Activated CD8-positive, alpha-beta T cell treated with anti-CD3 and anti-CD28 coated beads, Interleukin-2, amount 10 ng/mL, durations not matched to agents 7 days and 5 days (primary cell): ENCODE measurements at places on chromosomes 4 and X.

- no peak for DNase-seq
Measured at GRCh38 chrX:118688935-118689334, 38.5 kb upstream of the IL13RA1 start.

GRCh38 chrX:16946971-16947562 lies 609 bp downstream of the REPS2 start:
- DNase-seq, result peak; percentile 20

DNA sequence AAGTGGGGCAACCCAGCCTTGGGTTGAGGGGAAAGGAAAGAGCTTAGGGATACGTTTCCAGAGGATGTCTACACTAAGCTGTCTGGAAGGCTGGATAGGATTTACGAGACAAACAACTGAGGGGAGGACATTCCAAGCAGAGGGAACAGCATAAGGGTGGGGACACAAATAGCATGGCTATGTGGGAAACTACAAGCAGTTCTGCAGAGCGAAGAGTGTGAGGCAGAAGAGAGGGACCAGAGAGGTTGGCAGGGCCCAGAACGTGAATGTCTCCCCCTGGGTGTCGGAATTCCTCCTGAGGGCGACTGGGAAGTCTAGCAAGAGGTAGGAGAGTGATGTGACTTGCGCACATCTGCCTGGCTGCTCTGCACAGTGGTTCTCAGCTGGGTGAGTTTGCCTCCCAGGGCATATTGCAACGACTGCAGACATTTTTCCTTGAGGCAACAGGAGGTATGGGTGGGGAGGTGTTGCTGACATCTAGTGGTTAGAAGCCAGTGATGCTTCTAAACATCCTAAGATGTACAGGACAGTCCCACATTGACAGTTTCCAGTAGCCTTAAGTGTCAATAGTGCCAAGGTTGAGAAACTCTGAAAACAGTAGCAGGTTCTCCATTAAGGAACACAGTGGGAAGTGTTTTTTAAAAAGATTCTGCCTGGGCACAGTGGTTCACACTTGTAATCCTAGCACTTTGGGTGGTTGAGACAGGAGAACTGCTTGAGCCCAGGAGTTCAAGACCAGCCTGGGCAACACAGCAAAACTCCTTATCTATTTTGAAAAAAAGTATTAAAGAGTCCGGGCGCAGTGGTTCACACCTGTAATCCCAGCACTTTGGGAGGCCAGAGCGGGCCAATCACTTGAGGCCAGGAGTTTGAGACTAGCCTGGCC lies 9.2 kb downstream of the NDUFA1 start:
- peak; percentile 56 for DNase-seq

GRCh38 chr4:155684892-155685541 lies 18.4 kb downstream of the GUCY1A1 start:
- DNase-seq, result no peak

GRCh38 chr4:54784161-54784671 lies 126.5 kb downstream of the KIT start:
- no peak for DNase-seq

DNA sequence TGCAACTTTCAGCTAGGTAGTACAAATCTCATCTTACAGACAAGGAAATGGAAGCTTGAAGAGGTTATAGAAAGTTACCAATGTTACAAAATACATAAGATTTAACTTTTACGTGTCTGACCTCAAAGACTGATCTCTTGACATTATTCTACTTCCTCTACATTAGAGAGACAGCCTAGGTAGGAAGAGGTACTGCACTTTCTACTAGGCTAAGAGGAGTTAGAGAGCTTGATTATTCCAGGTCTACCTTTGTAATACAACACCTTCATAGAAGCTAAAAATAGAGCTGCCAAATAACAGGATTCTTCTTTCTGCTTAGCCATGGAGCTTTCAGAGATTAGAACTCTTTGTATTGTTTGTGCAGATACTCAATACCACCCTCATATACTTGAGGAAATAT lies 147.6 kb upstream of the NPY2R start:
- no peak for DNase-seq

DNA sequence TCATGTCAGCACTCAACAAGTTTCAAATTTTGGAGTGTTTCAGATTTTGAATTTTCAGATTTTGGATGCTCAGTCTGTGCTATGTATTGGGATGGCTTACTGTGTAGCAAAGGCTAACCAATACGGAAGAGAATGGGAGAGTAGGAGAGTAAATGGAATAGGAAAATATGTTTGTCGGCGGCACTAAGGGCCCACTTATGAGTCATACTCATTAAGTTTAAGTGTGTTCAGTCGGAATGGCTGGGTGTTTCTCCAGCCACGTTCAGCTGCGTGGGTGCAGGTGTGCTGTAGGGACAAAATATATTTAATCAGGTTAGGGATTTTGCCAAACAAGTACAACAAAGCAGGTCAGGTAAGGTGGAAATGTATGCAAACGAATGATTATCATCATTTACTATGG lies 13.6 kb downstream of the FTHL17 start:
- no peak for DNase-seq

GRCh38 chrX:38431525-38431924 lies 79.1 kb downstream of the OTC start:
- no peak for DNase-seq

DNA sequence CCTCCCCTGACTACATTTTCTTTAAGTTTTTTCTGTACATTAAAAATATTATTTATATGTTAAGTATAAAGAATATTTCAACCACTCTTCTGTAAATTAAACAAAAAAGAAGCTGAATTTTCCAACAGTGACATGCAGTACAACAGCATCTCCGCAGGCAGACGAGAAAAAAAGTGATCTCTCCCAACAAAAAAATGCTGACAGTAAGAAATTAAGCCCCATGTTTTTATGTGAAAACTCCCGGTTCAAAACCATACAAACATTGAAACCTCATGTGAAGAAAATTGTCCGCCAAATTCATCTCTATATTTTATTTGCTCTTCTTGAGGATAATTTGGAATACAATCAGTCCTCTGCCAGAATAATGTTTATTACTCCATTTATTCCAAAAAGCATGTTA lies 20.1 kb upstream of the CD99 start:
- no peak for DNase-seq

DNA sequence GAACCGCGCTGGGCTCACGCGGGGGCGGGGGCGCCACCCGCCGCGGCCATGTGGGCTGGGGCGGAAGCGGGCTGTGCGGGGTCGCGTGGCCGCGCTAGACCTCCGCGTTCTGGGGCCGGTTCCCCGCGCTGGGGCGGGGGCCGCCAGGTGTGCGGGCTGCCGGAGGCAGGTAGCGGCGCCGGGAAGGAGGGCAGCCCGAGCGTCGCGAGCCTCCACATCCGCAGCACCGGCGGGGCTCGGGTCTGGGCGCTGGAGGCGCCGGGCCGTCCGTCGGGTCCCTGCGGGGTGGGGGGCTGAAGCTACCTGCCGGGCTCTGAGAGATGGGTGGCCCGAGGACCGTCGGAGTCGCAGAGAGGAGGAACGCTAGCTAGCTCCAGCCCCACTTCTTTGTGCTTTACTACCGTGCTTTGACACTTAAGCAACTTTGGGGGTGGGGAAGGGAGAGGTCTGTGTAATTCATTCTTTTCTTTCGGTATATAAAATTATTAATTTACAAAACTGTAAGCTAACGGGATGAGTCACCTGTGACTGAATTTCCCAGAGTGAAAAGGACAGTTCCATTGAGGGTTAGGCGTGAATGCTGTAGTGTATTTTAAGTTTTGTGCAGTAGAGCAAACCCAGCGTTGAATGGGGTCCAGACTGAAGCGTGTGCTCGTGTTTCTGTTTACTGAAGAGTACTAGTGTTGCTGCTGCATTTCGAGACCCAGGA lies 689 bp downstream of the METAP1 start:
- peak; percentile 41 for DNase-seq

GRCh38 chrX:131792789-131793462 lies 230.2 kb upstream of the STK26 start:
- no peak for DNase-seq

DNA sequence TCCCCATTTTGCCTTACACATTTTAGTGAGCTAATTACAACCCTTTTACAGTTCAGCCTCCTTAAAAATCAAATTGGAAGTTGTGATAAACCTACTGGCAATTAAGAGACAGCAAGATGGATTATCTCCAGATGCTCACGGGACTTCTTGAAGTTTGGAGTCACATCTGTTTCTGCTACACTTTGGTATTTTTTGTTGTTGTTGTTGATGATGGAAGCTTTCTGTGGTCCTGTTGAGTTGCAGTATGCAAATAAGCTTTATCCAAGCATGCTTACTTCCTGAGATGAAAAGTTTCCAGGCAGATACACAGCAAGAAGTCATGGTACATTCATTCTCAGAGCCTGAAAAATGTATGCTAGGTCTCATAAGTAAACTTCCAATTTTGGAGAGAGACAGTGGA lies 670.0 kb upstream of the AMOT start:
- no peak for DNase-seq

- no peak for DNase-seq
Measured at GRCh38 chrX:12497832-12498591, 293.2 kb upstream of the PRPS2 start.

- no peak for DNase-seq
Measured at GRCh38 chr4:89026542-89026941, 30.4 kb downstream of the FAM13A start.

DNA sequence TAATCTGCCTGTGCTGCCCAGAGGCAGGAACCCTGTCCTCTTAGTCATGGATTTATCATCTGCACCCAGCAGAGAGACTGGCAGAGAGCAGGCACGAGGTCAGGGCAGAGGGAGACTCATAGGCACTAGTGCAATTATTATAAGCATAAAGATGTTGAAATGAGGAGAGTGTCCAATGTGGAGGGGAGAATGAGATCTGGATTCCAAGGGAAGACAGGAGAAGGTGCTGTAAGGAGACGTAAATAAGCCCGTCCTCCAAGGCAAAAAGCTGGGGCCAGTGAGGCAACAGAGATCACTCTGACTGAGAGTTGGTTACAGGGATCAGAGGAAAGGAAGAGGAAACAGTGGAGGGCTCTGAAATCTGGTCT lies 406.2 kb downstream of the MAPK10 start:
- no peak for DNase-seq

GRCh38 chrX:52262195-52262546 lies 77.5 kb downstream of the MAGED4 start:
- no peak for DNase-seq

GRCh38 chrX:134936542-134936941 lies 54.2 kb upstream of the SMIM10 start:
- no peak for DNase-seq

GRCh38 chrX:23797371-23798128 lies 14.6 kb downstream of the SAT1 start:
- DNase-seq, result no peak

- DNase-seq, result no peak
Measured at GRCh38 chr4:8039853-8040252, 100.2 kb upstream of the AFAP1 start.
